ENCODE measurements at places on chromosomes 1 and 21.

GRCh38 chr1:30586671-30587070, 136.7 kb downstream of the MATN1 start:
- no peak for DNase-seq

- DNase-seq: no peak
Measured at GRCh38 chr1:206457408-206458120, 12.7 kb upstream of the IKBKE start.

DNA sequence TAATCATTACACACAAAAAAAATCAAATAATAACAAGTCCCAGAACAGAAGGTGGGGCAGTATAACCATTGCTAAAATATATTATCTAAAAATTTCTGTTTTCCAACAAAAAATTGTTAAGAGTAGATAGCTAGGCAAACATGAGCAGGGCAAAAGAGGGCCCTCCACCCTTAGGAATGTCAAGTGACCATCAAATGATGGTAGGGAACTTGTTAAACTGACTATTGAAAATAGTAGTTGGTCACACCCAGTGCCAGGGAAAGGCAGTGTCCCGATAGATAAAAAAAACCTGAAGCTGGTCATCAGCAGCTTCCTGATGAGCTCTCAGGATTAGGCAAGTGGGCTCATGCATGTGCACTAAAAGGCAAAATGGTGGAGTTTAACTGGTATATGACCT, 18.4 kb upstream of the COP1 start:
- DNase-seq: no peak

- no peak for DNase-seq
Measured at GRCh38 chr1:104780470-104781078, 1030.9 kb downstream of the AMY1C start.

GRCh38 chr1:214361636-214362035, 80.7 kb downstream of the SMYD2 start:
- no peak for DNase-seq

DNA sequence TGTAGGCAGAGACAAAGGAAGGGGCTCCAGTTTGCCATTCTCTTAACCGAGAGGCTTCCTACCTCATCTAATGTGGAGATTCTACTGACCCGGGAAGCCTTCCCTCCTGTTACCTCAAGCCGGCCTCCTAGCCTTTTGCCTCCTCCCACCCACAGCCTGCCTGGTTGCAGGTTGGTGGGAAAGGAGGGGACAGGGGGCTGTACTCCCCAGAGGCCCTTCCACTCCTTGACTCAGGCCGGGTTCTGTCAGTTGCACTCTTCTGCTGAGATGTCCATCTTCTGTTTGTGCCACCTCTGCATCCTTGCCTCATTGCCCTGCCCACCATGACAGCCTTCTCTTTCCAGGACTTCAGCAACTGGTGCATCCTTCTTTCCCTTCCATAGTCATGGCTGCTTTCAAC, 98.0 kb upstream of the SLC44A3 start:
- no peak for DNase-seq

GRCh38 chr1:97071173-97071572, 349.6 kb downstream of the PTBP2 start:
- DNase-seq: no peak

DNA sequence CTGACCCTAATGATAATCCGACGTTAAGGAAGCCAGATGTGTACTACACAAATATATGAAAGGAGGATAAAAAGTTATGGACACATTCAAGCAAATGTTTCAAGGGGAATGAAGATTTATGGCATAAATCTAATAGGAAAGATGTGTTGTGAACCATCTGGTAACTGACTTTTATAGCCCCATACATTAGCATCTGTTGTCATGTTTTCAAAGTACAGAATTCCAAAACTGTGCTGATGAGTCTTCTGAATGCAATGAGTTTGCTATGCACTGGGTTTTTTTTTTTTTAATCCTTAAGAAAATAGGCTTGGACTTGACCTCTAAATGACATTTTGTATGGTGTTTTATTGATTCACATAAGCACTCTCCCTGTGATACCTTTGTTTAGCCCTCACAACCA, 158.5 kb upstream of the ESRRG start:
- DNase-seq: no peak

DNA sequence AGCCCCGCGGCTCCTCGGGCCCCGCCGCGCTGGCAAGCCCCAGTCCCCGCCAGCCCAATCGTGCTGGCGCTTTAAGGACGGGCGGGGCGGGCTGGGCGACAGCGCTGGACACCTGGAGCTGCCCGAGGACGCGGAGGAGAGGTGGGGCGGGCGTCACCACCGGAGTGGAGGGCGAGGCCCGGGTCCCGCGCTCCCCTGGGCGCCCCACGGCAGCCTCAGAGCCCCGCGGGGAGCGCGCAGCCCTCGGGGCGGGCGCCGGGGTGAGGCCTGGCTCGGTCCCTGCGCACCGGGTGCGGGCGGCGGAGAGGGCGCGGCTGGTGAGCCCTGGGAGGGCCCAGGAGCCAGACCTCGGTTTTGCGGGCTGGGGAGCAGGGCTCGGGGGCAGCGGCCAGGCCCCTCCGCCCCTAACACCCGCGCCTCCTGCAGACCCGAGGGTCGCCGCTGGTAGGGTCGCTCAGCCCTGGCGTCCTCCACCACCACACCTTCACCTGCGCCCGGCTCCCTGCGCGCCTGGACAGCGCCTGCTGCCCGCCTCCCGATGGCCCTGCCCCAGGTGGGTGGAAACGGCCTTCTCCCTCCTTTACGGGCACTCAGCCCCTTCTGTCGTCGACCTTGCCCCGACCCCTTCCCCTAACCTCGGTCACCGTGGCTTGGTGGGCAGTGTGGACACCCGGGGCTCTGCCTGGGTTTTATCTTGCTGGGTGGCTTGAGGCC, at the start of gene TMEM61:
Gene TMEM61 (plus strand): TSS at position 101 of the 714 bp plus-strand sequence. CDS start 438 bp downstream, at position 539.
- no peak for DNase-seq

- DNase-seq: no peak
Measured at GRCh38 chr1:182385885-182386853, 5.4 kb downstream of the GLUL start.

DNA sequence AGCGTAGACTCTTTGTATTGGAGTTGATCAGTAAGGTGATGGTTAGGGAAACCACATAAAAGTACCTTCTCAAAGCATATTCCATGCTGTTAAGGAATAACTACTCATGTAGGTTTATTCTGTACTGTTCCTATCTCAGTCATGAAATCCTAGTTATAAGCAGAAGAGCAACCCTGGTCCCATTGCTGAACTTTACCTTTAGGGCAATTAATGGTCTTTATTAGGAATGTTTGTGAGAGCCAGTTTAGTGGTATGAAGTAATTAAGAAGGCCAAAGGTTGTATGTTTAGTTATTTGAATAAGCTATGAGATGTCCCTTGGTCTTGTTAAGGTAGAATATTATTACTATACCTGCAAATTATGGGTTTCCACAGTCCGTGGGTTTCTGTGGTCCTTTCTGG, 44.0 kb downstream of the ACP6 start:
- DNase-seq: no peak

DNA sequence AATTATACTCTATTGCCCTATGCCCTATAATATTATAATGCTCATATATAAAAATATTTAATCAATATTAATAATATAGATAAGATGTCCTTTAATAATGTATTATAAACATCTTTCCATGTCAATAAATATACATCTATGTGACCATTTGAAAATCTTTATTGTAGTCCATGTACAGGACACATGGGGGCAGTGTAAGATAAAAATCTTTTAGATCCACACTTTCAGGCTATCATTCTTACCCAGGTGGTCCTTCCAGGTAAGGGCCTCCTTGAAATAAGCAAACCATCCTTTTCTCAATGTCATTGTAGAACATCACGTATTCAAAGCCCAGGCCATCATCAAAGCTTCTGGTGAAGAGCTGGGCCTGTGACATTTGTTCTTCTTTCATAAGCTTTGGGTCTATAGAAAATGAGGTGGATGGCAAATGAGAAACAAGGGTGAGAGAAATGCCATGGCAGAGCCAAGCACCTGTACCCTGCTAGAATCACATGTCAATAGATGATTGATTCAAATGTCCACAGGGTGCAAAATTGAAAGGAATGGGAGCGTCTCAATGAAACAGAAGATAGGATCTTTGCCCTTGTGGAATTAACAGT, 20.2 kb downstream of the THEM4 start:
- DNase-seq: no peak

DNA sequence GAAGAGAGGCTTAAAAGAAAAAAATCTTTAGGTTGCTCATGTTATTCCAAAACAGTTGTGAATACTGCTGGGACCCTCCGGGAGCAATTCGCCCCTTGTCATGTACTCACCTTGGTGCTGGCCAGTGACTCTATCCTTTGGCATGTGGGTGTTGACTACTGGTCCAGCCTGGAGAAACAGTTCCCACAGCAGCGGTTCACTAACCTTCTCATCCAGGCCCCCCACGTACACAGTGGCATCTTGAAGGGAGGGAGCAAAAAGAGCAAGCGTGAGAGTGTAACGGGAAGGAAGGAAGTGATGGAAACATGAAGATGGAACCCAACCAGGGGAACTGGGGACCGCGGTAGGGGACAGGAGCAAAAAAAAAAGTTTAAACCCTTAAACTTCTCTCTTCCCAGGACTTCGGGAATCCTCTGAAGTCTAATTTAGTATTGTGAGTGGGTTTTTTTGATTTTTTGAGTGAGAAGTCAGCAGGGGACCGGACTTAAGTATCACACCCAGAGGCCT, 494 bp downstream of the SF3B4 start:
- DNase-seq: no peak

DNA sequence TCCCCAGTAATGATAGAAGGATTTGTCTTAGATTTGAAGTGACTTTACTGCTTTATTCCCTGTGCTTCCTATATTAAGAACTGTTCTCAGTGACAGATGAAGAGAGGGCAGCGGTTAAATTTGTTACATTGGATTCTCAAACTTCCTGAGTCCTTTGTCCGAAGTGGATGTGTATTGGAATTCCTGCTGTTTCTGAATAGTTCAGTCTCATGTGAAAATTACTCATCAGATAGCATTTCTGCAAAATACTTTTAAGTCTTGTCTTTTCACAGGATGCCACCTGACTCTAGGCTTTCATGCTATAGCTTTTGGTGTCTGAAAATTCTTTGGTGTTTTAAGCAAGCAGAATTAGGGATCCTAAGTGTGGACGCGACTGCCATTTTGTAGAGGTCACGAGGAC, 83.6 kb downstream of the PRDM2 start:
- no peak for DNase-seq

DNA sequence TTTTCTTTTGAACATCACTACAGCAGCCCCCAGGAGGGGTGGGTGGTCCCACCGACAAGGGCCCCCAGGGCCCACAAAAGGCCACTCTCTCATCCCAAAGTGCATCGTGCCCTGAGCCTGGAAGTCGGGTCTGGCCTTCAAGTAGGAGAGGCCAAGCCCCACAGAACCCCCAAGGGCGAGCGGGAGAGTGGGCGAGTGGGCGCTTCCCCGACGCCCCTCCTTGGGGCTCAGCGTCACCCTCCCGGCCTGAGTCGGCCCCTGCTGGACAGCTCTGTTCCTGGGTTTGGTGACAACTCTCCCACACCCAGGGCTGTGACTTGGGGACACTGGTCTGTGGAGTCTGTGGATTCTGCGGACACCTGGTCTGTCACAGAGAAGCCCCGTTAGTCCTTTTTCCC, 42.2 kb upstream of the COL18A1 start:
- DNase-seq: no peak

DNA sequence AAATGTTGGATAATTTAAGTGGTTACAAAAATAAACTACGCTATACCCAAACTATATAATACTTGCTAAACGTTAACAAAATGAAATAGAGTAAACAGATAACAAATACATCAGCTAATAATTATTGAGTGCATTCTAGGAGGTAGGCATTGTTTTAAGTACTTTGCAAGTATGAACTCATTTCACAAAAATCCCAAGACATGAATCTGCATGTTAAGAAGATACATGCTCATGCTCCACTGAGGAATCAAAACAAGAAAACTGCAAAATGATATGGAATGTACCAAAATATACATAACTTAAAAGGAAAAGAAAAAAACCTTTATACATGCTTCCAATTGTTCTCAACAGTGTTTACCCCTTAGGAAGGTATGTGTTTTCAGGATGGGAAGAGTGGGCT, 2.5 kb downstream of the FRRS1 start:
- DNase-seq: no peak

GRCh38 chr1:55128418-55128995, 86.7 kb downstream of the USP24 start:
- DNase-seq: no peak

- no peak for DNase-seq
Measured at GRCh38 chr1:239805851-239806772, 285.6 kb upstream of the FMN2 start.

- no peak for DNase-seq
Measured at GRCh38 chr21:24272521-24272938, 1334.8 kb downstream of the MRPL39 start.

DNA sequence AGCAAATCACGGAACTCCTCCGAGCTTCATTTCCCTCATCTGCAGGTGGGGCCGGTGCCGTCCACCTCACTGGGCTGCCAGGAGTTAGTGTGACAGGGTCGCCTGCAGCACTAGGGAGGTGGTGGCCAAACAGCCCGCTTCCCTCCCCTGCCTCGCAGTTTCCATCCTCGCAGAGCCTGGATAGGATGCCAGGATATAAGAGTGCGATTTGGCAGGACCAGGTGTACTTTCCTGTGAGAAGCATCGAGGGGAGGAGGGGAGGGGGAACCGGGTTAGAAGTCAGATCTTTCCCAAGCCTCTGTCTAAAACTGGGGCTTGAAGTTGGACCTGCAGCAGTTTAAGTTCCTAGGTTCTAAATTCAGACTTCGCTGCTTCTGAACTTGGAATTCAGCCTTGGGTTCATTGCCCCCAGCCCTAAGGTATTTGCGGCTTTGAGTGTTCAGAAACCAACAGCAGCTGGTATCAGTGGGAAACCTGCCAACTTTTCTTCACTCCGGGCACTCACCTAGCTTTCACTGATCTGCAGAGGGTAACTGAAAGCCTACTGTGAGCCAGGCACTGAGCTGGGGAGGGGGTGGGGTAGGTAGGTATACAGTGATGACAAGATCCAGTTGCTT, 1.7 kb upstream of the JUN start:
- no peak for DNase-seq

GRCh38 chr1:93701629-93702028, 20.0 kb upstream of the BCAR3 start:
- no peak for DNase-seq

- no peak for DNase-seq
Measured at GRCh38 chr1:29953961-29954360, 717.6 kb downstream of the PTPRU start.

GRCh38 chr1:165877940-165878556, 50.6 kb downstream of the UCK2 start:
- DNase-seq: no peak

- no peak for DNase-seq
Measured at GRCh38 chr1:112673592-112674439, 643 bp upstream of the MOV10 start.

DNA sequence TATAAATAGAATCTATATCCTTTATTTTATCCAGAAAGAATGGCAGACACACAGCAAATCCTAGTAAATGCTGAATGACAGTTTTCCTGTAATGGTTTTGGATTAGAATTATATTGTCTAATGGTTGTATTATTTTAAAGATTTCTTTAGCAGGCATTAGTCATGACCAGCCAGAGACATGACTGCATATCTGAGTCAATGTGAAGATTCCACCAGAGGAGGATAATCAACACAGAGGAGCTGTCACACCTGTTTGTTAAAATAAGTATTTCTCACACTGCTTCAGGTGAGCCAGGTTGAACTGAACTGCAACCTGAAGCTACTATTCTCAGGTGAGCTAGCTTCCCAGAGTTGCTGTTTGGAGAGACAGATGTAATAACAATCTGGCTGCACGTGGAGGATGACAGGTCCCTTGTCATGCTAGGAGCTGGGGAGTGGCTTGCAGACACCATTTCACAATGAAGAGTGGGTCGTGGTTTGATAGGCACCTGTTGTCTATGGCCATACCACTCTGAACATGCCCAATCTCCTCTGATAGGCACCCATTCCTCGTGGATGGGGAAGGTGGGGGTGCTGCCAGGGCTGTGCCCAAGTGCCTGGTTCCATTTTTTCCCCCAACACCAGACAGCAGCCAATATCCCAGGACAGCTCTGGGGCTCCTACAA, 94.3 kb downstream of the KCNJ6 start:
- DNase-seq: no peak
